ENCODE measurements at places on chromosomes 2 and 18.

DNA sequence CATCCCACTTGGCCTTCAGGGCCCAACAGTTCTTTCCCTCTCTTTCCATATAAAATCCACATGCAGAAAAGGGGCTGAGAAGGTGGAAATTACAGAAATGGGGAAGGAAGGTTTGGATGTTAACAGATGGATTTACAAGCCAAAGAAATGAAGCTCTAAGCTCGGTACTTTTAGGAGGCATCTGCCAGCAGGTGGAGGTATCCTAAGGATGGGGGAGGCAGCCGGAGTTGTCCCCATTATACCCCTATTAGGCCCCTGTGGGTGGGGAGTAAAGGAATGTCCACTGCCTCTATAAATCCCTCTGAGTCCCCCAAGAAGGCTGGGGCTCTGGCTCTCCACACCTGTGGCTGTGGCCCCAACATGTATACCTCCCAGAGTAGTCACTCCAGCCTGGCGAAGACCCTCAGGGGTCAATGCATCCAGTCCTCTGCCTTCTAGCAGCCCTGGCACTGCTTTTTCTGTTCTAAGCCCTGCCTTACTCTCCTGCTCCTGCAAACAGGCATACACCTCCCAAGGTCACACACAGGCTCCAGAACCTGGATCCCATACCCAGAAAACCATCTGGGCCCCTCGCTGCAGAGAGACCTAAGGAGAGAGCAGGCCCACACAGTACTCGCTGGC lies 1.2 kb downstream of the FBXO41 start:
- DNase-seq: no peak

GRCh38 chr18:32770054-32770665 lies 2.7 kb downstream of the KLHL14 start:
- no peak for DNase-seq

DNA sequence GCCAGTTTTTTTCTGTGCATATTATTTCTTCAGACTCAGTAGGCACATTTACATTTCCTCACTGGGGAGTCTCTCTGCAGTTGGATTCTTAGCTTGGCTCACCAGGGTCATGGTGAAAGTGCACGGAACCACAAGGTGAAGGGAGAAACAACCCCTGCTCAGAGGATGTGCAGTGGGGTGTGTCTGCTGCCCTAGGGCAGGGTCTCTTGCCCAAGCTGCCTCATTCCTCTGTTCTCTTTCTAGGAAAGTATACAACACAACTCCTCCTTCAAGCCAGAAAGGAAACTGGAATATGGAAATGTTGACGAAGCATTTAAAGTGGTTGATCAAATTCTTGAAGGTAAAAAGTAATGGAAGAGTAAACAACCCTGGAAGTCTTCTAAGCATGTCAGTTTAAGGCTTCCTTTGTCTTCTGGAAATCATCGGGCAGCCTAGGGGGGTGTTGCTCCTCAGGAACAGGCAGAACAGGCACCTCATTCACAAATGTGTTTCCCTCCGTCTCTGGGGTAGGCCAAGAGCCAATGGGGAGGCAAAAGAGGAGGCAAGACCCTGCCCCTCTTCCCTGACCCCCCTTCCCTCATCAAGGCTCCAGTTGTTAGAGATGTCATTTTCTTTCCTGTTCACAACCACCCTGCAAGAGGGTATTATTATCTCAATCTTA lies 41.4 kb downstream of the AOX1 start:
- no peak for DNase-seq

GRCh38 chr2:229388731-229389130 lies 117.6 kb upstream of the PID1 start:
- DNase-seq: no peak

- no peak for DNase-seq
These were observed 153.6 kb upstream of the CCDC195 start for GRCh38 chr2:224869601-224870233.

GRCh38 chr2:152875701-152876695 lies 157.6 kb downstream of the ARL6IP6 start:
- DNase-seq: no peak

GRCh38 chr2:44578471-44579093 lies 216.8 kb downstream of the CAMKMT start:
- DNase-seq: no peak

GRCh38 chr2:46634905-46635304 lies 155.5 kb downstream of the TMEM247 start:
- no peak for DNase-seq

GRCh38 chr2:57881998-57882888 lies 164.4 kb upstream of the VRK2 start:
- no peak for DNase-seq

- DNase-seq: no peak
These were observed 51.7 kb upstream of the CCDC85A start for GRCh38 chr2:56132138-56132537.

- no peak for DNase-seq
These were observed 766.8 kb upstream of the FAM98A start for GRCh38 chr2:34365932-34366331.

Measured in activated T-helper 2 cell treated with anti-CD3 and anti-CD28 coated beads, Interferon-gamma antibody, Interleukin-2, Interleukin-4, amounts not matched to agents 10 μg/mL and 5 μg/mL and 100 μg/mL, durations not matched to agents 14 hours and 24 hours and 36 hours (primary cell).